Cardiac fibroblast (primary cell): ENCODE measurements at places on chromosomes 12 and 14.

DNA sequence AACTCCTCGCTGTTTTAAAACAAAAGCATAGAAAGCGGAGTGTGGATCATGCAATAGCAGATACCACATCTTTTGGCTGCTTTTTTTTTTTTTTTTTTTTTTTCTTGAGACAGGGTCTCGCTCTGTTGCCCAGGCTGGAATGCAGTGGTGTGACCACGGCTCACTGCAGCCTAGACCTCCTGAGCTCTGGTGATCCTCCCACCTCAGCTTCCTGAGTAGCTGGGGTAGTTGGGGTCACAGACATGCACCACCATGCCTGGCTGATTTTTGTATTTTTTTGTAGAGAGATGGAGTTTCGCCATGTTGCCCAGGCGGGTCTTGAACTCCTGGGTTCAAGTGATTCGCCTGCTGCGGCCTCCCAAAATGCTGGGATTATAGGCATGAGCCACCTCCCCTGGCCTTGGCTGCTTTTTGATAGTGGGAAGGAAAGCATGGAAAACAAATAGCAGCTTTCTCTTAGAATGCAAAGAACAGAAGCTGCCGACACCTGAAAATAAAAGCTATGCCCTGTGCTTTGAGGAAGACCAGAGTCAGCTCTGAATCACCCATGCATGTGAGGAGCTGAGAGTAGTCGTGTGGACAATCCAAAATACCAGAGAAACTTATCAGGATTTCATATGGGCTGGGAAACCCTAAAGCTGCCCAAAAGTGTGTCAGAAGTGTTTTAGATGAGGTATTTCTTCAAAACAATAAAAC lies 3.6 kb upstream of the ELK3 start:
- DNase-seq = peak; percentile 39

DNA sequence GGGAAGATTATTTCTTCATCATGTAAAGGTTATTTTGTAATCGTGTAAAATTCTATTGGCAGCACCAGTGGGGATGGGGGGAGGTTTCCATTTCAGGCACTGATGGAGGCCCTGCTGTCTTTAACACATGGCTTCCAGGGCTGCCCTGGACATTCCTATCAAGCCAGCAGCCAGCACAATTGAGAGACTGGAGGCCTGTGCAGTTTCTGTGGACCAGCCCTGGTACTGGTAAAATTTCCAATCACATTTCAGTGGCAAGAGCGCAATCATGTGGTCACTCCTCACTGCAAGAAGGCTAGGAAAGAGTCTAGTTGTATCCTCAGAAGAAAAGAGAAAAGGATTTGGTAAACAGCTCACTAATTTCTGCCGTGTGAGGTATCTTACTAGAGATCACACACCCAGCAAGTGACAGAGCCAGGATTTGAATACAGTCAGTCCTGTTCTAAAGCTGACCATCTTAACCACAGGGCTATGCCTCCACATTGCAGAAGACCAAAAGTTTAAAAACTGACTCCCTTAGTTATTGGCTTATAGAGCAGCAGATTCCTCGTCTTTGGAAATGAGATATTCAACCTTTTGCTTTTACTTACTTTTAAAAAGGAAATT lies 179.4 kb upstream of the ARHGAP5 start:
- DNase-seq = peak; percentile 22

- peak; percentile 54 for DNase-seq
Measured at GRCh38 chr12:54933376-54933775, 51.2 kb downstream of the TESPA1 start.

DNA sequence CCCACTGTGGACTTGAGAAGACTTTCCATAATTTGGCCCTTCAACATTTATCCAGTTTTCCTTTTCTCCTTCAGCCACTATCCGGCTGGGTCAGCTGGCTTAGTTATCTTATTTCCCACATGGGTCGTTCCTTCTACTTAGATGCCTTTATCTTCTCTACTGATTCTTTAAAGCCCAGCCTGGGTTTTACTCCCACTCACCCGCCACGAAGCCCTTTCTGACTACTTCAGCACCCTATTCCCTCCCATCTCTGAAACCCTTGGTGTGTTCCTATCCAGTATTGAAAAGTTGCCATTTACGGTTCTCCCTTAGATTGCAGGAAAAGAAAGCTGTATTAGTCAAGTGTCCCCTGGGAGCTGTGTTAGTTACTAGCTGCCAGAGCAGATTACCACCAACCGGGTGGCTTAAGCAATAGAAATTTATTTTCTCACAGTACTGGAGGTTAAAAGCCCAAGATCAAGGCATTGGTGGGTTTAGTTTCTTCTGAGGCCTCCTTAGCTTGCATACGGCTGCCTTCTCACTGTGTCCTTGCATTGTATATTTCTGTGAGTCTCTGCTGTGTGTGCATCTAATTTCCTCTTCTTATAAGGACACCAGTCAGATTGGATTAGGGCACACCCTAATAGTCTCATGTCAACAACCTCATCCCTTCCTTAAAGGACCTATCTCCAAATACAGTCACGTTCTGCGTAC lies 105.5 kb downstream of the GPATCH2L start:
- DNase-seq = peak; percentile 85

GRCh38 chr12:6077692-6078083 lies 46.8 kb downstream of the VWF start:
- DNase-seq = no peak

DNA sequence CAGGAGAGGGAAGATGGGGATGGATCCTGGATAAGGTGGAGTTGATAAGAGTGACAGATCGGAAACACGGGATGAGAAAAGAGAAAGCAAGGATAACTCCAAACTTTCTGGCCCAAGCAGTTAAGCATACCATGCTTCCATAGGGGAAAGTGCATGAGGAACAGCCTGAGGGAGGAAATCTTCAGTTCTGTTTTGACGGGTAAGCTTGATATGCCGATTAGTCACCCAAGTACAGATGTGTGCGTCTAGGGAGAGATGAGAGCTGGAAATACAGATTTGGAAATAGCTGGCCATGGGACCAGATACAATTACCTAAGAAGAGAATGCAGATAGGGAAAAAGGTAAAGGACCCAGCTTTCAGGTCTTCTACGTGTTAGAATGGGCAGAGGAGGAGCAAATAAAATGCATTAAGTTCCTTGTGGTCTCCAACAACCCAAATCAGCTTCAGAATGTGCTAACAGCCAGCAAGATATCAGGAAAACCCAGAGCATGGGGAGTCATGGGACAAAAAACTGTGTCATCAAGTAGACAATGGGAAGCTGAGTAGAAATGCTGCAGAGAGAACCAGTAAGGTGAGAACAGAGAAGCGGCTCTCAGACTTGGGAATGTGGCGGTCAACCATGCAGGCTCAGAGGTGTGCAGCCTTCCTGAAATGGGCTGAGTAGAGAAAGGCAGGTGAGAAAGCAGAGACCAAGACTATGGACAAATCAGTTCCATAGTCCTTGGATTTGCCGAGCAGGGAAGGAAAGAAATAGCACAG lies 56.3 kb downstream of the PPP1R36 start:
- peak; percentile 21 for DNase-seq

DNA sequence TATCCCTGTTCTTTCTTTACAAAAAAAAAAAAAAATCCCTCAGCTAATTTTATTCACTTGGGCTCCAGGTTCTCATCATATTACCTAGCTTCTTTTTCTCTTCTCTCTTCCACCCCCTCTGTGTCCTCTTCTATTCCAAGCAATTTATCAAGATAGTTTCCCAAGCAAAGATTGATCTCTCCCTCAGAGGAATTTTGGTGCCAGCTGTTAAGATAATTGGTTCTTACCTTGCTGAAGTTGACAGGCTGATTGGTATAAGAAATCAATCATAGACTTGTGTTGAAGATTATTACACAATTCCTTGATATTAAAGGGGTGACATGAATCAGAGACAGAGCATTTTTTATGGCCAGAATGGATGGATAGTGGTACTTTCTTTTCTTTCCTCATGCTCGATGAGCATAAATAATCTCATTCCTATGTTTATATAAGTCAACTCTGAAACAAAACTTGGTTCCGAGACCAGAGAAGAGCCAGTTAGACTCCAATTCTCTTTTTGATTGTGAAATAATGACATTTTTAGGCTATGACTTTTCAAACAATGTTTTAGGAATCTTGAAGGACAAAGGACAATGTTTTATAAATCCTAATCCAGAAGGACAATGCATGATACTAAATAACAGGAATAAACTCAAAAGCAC lies 264.1 kb upstream of the PRKD1 start:
- no peak for DNase-seq

GRCh38 chr12:29255042-29255441 lies 106.0 kb downstream of the FAR2 start:
- no peak for DNase-seq

DNA sequence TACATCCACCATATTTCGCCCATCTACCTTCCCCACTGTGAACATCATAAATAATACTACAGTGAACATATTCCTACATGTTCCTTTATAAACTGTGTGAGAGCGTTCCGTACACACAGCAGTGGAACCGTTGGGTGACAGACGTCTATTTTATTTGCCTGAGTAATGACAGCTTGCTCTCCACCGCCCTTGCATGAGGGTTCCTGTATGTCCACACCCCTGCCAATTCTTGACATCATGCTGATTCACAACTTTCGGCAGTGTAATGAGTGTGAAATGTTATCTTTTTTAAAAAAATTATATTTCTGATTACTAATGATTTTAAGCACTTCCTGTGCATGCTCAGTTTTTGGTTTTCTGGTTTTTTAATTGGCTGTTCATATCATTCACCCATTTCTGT lies 4.3 kb upstream of the RAD52 start:
- DNase-seq = peak; percentile 82

GRCh38 chr12:132887513-132888351 lies at the start of gene CHFR:
TSS of gene CHFR (minus strand) at chr12:132887605. CDS start at chr12:132887328, 277 bp downstream.
- DNase-seq = peak; percentile 97

GRCh38 chr14:58814466-58814865 lies 176.7 kb downstream of the DACT1 start:
- no peak for DNase-seq

DNA sequence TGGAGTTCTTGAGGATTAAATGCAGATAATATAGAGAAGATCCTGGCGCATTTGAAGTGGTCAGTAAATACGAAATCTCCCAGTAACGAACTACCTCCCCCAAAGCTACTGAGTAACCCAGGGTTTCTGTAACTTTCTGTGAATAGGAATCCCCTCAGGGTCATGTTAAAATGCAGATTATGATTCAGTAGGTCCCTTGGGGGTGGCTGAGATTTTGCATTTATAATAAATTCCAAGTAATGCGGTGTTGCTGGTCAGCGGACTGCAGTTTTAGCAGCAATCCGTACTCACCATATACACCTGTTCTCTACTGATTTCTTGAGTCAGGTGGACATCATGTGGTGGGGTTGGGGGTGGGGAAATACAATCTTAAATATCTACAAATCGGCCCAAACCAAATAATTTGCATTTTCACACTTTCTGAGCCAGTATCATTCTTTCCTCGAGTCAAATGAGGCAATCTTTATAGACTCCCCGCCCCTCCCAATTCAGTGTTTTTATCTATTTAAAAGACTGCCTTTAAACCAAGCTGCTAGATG lies 868 bp downstream of the SPATA7 start:
- DNase-seq = no peak

DNA sequence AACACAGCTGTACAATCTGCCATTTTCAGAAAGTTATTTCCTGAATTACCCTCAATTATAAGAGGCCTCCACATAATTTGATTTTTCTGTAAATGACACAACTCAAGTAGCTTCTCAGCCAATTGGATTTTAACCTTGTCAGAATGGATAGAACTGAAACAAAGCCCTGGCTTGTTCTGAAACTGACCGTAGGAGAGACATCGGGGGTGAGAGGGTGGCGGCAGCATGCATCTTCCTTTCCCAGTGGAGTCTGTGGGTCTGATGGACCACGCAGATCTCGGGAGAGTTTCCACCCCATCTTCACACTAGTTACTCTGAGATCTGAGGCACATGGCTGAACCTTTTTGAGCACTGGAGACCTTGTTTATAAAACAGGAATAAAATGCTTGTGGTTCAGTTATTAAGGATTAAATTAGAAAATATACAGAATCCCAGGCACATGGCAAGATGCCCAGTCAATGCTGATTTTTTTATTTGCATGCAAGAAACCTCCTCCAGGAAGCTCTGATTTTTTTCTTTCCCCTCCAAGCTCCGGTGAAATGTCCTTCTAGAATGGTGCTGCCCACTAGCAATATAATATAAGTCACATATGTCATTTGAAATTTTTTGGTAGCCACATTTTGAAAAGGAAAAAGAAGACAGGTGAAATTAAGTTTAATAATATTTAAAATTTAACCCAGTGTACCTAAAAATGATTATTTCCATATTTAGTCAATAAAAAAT lies 153.9 kb downstream of the CHST11 start:
- no peak for DNase-seq

- no peak for DNase-seq
Measured at GRCh38 chr14:74710480-74710879, 2.4 kb downstream of the AREL1 start.
